ENCODE measurements at places on chromosomes 1 and 21.
A peak's percentile ranks its signal among the peaks of the same experiment; 100 is the strongest.

DNA sequence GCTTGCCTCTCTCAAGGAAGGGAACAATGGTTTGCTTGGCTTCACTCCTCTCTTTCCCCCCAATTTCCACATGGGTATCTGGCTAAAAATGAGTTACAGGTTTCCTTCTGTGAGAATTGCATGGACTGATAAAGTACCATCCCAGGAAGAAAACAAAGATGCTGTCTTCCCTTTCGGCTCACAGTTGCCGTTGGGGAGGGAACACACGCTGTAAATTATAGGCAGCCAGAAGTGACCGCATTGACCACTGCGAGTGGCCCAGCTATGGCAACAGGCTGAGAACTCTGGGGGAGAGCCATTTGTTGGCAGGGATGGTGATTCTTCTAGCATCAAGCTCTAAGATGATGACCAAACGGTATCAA lies 2.9 kb downstream of the RUNX1 start:
- DNase-seq = no peak

DNA sequence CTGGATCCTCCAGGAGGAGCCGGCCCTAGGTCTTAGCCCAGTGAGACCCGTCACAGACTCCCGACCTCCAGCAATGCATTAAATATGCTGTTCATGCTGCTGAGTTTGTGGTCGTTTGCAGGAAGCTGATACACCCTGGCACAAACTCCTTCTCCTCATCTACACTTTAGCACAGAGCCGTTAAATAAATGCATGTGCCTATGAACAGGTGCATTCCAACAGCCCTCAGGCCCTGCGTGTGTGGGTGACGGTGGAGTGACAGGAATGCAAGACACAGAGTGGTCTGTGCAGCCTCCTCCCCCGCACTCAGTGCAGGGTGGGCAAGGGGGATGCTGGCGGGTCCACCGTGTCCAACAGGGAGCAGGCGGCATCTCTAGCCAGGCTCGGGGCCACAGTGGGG lies 106.6 kb upstream of the TMPRSS2 start:
- no peak for DNase-seq

- DNase-seq = no peak
Observed at GRCh38 chr1:27623327-27624212, 11.4 kb downstream of the FGR start.

DNA sequence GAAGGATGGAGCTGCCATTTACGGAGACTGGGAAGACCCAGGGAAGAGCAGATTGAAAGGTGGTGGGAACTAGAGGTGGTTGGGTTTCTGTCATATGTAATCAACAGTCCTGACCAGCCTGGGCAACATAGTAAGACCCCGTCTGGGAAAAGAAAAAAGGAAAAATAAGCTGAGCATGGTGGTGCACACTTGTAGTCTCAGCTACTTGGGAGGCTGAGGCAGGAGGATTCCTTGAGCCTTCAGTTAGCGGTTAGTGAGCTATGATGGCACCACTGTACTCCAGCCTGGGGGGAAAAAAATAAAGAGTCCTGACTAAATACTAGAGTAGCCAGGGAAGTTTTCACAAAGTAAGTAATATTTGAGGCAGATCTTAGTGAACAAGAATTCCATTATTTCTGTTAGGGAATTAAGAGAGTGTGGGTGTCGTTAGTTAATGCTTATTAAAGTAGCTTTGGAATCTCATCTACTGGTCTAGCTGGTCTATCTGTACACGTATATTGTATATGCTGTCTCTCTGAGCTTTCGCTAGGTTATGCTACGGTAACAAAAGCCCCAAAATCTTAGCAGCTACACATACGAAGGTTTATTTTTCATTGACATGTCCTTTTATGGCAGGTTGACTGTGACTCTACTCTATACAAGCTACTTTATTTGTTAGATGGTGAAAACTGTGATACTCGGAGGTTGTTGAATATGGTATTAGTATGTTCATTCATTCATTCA lies 4.4 kb downstream of the NBPF1 start:
- no peak for DNase-seq

DNA sequence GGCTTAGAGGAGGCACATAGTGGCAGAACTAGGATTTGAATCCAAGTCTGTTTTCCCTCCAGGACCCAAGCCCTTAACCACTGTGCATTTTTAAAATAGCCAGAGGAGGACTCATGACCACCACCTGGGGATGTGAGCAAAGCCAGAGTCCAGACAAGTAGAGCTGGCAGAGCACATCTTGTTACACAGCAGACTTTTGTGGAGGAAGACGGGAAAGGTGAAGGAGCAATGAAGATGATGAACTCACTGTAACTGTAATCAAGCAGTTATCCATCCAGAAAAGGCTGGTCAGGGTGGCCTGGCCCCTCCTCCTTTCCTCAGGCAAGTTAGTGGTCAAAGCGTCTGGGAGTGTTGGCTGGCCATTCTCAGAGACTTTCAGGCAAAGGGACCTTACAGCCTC lies 50.9 kb downstream of the SLC44A3 start:
- DNase-seq = no peak

DNA sequence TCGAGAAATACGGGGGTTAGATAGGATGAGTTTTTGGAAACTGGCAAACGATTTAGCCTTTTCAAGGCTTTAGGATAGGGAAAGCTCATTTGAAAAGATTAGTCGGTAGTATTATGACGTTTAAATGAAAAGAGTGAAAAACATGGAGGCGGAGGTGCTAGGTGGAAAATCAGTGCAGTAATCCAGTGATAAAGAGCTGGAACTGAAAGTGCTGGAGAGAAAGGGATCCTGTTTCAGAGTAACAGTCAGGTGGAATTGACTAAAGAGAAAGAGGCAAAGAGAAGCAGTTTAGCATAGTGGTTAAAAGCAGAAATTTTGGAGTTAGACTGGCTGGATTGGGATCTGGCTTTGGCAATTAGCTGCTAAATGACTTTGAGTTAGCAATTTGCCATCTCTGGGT lies 945 bp downstream of the WDR3 start:
- no peak for DNase-seq

DNA sequence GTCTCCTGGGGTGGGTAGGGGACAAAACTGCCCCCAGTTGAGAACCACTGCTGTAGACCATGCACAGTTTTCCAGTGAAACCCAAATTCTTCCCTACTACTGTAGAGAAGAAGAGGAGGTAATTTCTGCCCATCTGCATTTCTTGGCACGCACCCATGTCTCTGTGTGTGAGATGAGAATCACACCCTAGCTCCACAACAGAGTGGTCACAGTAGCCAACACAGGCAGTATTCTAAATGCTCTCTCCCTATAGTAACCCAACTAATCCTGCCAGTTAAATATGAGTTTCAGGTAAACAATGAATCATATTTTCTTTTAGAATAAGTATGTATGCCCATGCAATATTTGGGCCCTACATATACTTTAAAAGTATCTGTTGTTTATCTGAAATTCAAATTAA lies 1.2 kb upstream of the CAPN2 start:
- DNase-seq = no peak

- no peak for DNase-seq
Observed at GRCh38 chr1:75392278-75392677, 218.6 kb downstream of the SLC44A5 start.

- no peak for DNase-seq
Observed at GRCh38 chr1:81377406-81377805, 423.3 kb upstream of the ADGRL2 start.

DNA sequence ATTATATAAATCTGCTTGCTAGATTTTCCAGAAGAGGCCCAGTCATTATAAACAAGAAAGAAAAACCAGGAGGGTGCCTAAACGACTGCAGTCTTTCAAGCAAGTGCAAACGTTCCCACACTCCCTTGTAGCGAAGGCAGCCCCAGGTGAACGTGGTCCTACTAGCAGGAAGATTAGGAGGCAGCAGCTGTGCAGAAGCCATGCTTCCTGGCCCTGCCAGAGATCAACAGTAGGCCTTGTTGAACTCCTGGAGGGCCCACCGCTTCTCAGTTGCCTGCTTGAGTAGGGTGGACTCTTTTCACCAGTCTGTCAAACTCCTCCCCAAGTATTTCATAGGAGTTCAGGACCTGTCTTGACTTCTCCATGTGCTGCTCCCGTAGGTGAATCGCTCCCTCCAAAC lies 163.0 kb upstream of the GORAB start:
- DNase-seq = no peak

GRCh38 chr1:194215448-194215847 lies 1029.0 kb upstream of the B3GALT2 start:
- no peak for DNase-seq

DNA sequence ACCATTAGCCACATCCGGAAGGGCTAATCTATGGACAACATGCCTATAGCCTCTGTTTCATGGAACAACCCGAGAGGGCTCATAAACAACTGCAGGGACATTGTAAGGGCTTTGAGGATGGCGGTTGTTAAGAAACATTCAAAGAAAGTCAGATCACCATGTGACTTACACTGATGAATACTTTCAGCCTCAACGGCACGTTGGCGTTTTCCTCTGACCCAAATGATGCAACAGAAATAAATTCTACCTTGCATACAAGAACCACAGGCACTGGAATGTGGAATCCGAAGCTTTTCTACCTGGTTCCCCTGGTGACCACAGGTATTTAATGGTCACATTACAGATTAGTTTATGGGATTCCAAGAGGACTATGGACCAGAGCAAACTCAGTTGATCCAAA lies 107.0 kb downstream of the CLIC6 start:
- no peak for DNase-seq

- DNase-seq = no peak
Observed at GRCh38 chr1:12183095-12183794, 16.5 kb downstream of the TNFRSF1B start.

- no peak for DNase-seq
Observed at GRCh38 chr1:16199157-16199501, 13.3 kb downstream of the ARHGEF19 start.

DNA sequence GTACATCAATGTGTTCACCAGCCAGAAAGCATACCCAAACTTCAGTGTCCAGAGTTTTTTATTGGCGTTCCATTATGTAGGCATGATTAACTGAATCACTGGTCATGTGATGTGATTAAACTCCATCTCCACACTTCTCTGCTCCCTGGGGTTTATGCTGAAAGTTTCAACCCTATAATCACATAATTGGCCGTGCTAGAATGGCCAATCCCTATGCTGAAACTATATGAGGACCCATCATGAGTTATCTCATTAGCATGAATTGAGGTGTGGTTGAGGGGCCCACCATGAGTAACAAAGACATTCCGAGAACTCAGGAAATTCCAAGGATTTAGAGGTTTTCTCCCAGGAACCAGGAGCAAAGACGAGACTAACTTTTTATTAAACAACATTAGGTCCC lies 31.8 kb upstream of the FBXO28 start:
- no peak for DNase-seq

DNA sequence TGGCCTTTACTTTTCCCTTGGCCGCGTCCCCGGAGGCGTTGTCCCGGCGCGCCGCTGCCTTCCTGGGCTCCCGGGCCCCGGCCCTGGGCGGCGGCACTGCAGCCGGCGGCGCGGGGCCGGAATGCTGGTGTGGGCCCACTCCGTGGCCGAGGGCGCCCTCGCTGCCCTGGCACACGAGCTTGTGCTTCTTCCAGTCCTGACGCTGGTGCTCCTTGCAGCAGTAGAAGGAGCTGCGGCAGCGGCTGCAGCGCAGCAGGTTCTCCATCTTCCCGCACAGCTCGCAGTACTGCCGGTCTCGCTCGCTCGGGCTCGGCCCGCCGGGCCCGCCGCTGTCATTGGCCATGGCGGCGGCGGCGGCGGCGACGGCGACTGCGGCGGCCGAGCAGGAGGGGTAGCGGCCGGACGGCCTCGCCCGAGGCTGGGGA lies 529 bp downstream of the EGLN1 start:
- DNase-seq = no peak

DNA sequence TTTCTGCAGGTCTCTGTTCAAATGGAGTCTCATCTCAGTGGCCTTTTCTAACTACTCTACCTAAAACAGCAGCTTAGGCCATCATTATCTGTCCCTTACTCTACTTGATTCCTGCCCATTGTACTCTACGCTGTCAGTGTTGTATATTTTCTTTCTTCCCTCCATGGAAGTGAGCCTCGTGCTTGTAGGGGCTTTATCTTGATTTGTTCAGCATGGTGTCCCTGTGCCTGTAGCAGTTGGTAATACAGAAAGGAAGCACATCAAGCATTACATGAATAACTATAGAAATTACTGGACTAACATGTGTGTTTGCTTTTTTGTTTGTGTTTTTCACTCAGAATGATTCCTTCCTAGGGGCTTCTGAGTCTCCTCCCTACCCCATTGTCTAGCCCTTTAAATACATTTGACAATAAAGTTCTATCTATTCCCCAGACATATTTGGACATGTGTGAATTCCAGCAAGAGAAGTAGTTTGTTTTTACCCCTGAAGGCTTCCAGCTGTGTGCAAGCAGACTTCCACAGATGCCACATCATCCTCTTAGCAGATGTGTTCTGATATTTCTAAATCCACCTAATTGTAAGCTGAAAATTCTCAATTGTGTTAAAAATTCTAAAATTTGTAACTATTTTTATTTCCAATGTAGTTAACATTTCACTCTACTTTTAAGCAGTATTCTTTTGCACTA lies 40.3 kb downstream of the PRMT2 start:
- DNase-seq = no peak

GRCh38 chr1:24714859-24715520 lies 30.3 kb upstream of the CLIC4 start:
- no peak for DNase-seq

DNA sequence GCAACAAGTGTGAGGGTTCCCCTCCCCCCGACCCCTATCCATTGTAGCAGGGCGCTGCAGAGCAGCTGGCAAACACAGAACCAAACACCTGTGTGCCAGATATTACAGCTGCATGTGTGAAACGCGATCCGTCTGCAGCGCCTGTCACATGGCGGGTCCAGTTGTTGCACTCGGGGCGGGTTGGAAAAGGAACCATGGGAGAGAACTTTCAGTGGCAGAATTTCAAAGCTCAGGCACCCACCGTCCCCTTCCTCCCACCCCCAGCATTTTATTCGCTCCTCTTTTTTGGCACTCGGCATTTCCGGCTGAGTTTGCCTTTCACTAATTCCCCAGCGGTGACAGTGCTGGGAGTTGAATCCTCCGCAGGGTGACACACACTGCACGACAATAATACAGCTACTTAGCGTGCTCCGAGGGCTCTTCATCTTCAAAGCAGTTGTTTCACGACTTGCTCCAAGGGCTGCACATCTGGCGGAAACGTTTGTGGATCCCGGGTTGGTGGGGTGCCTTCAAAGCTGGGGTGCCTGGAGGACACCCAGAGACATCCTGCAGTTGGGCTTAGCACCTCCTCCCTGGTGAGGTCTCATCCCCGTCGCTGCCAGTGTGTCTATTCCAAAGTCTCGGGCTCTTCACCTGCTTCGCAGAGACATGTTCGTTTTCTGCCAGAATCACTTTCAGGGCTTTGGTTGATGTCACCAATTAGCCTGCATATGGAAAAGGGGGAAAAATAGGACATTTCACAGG lies 180.7 kb downstream of the ZBTB18 start:
- DNase-seq = no peak

- DNase-seq = no peak
Observed at GRCh38 chr1:119068427-119068826, 72.0 kb downstream of the WARS2 start.

- DNase-seq = peak; percentile 48
Observed at GRCh38 chr1:201946224-201946908, at the start of gene LMOD1. TSS of gene LMOD1 (minus strand) at chr1:201946548. CDS start at chr1:201946340, 208 bp downstream.
